ENCODE measurements at places on chromosomes 1 and 21.

DNA sequence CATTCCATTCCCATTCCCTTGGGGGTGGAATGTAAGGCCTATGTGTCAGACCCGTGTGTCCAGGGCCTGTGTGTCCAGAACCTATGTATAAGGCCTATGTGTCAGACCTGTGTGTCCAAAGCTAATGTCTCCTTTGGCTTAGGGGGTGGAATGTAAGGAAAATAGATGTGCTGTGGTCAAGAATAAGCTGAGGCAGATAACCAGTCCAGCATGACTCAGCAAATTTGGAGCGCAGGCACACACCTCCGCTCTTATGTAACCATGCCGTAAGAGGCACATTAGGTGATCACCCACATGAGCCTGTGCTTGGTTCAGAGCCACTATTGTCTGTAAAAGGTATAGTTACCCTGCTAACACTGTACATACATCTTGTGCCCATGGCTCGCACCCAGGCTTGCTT is 150.8 kb upstream of the SGIP1 start:
- no peak for DNase-seq

- peak; percentile 70 for DNase-seq
Measured at GRCh38 chr1:63612564-63612963, 19.4 kb downstream of the PGM1 start.

DNA sequence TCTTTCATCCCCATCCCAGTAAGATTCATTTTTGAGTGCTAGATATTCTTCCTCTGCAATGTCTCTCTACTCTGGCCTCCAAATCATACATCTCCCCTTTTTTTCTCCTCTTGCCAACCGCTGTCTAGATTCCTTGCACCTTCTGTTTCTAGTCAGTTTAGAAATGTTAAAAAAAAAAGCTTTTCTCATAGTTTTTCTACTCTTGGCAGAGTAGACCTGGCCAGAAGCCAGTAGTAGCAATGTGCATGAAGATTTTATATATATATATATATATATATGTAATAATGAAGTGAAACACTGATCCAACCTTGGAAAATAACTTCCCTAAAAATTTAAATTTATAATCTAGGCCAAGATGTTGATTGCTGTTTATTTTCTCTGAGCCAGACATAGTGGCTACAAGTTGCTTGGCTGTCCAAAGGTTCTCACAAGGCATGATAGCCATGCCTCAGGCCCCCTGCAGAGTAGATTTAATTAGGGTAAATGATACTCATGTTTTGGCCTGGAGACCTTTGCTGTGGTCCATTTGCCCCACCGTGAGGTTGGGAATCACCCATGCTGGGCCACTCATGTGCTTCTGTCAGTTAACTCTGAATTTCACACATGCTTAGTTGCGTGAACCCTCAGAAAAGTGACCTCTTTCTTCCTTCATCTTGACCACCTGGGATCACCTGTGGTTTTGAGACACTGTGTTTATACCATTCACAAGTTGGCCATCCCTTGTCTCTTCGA is 103.4 kb upstream of the KCNE2 start:
- peak; percentile 96 for DNase-seq

DNA sequence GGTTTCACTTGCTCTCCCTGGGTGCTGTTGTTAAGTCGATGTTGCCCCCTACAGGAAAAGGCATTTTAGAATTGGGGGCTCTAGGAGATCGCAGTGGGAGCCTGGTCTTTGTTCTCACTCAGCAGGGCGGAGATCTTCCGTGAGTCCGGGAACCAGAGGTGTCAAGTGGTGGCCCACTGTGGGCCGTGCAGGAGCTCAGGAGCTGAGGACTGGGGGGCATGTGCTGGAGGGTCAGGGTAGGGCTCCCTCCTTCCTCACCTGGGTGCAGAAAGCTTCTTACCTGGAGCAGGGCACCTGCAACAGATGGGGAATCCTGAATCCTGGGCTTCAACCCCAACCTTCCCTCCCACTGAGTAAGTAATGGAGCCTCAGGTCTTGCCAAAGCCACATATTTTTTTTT is 392.7 kb downstream of the NPHP4 start:
- DNase-seq: no peak

- DNase-seq: no peak
Measured at GRCh38 chr1:11571906-11572616, 82.2 kb downstream of the FBXO2 start.

- no peak for DNase-seq
Measured at GRCh38 chr1:73784026-73784425, 413.9 kb downstream of the LRRIQ3 start.
